ENCODE measurements at places on chromosomes 2 and 18.

DNA sequence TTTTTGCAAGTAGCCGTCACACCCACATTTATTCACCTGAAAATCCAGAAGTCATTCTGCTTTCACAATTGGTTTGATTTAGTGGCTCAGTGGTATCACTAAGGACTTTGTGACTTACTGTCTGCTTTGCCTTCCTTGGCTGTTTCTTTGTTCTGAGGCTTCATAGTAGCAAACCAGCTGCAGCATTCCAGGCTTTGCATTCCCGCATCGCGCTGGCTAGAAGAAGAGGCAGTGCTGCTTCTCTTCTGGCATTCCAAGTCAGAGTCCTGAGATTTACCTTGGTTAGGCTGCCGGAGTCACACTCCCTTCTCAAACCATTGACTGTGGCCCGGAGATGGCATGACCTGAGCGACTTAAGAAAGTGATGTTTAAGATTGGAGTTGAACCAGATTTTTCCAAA, 35.1 kb downstream of the MYO1B start:
- DNase-seq, result peak; percentile 45

GRCh38 chr2:155653176-155653575, 679.3 kb downstream of the NR4A2 start:
- DNase-seq, result no peak

DNA sequence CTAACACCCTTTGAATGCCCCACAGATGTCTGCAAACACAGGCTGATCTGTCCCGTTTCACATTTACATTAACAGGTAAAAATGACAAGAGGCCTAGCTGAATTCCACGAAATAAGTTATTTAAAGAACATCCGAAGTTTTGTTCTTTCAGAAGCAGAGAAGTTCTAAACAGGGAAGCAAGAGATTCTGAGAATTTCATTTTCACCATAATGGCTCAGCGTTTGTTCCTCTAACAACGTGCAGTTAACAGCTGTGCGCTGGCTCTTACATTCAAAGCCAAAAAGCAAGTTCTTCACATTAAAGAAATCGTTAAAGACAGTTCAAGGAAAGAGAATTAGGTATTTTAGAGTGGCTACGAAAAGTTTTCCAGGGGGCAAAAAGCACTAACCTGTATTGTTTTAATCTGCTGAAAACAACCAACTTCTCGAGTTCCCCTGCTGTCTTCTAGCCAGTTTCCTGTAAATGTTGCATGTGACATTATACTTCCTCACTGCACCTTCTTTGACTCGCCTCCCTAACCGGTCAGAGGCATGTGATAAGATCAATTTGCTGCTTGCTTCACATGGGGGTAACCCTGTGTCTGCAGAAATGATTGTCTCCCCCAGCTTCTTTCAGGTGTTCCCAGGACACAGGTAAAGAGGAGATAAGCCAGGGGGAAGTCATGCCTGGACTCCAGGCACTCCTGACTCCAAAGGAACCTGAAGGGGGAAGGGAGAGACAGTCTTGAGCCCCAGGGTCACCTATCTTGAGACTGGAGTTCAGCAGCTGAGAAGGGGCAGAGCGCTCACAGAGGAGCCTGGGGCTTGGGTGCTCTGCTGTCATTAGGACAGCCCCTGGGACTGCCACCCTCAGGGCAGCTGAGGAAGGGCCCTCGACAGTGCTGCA, 36.8 kb upstream of the WIPF1 start:
- no peak for DNase-seq

DNA sequence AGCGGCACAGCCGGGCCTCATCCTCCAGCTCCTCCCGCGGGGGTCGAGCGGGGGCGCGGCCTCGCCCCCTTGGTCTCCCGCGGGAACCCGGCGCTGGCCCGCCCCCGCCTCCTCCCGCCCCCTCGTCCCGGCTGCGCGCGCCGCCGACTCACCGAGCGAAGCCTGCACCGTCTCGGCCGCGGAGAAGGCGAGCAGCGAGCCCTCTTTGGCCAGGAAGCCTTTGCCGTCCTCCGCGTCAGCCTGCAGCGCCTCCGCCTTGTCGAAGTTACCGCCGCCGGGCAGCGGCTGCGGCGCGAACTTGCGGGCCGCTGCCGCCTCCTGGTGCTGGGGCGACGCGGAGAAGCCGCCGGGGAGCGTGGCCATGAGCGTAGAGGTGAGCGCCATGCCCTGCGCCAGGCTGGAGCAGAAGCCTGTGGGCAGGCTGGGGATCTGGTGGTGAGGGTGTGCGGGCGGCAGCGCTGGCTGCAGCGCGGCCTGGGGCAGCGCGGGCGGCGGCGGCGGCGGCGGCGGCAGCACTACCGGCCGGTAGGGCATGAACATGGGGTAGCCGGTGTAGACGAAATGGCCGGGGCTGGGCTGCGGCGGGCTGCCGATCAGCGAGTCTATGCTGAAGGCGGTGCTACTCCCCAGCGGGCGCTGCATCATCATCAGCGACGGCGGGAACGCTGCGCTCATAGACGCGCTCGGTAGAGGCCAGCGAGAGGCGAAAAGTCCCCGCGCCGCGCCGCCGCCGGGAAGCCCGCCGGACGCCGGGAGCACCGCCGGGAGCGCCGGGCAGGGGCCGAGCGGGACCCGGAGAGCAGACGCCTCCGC, 683 bp downstream of the GBX2 start:
- DNase-seq, result no peak

DNA sequence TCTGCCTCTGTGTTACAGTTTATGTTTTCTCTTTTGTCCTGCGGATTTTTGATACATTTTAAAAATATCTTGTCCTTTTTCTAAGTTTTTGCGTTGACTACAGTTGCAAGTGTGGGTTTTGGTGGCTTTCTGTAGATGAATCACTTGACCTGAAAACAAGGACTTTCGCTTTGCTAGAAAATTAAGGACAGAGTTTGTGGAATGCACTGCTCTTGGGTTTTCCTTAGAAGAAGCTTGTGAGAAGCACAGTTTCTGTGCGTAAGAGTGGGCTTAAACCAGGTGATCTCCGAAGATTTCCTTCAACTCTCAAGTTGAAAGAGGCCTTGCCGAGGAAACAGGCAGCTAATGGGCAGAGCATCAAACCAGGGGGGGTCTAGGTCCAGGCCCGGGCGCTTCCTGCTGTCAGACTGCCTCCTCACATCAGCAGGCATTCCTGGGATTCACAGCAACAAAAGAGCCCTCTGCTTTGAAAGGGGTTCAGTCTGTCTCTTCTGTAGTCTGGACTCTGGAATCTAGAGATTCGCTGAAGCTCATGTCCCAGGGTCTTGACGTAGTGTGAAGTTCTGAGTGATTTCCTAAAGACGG, 17.3 kb downstream of the NCK2 start:
- DNase-seq, result peak; percentile 55

DNA sequence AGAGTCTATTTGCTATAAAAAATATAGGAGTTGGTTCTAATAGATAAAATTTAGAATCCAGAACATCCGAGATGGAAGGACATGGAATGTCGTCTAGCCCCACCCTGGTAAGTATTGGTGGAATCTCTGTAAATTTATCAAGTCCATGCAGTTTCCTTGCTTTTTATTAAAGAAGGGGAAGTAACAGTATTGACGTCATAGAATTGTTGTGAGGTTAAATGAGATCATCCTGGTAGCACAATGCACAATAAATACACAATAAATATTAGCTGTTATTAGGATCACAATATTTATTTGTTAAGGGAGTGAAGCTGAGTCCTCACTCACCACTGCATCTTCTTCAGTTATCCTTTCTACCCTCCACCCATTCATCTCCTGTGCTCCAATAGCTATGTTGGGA, 16.7 kb upstream of the TMEM177 start:
- no peak for DNase-seq

- DNase-seq, result no peak
These were observed 6.3 kb upstream of the ADGRF3 start for GRCh38 chr2:26352892-26353291.

GRCh38 chr2:205706769-205707381, 24.6 kb downstream of the NRP2 start:
- DNase-seq, result no peak

All from iPS DF 6.9 (cell line).